SJSA1 (cell line): ENCODE measurements at places on chromosomes 2 and 18. TPM values are rescaled to one million over a fixed set of nuclear protein-coding genes. Genes with fewer than 3 reads are reported as not detected.

Gene RNF125
- not detected in 2 replicates for total RNA-seq

Gene C2orf92
- total RNA-seq = 0.24 TPM in 1 of 2 replicates, not detected in the other

Gene EML6
- total RNA-seq = 1.3 TPM in 1 of 2 replicates, not detected in the other

Gene SLC9A4
- total RNA-seq = not detected in 2 replicates

Gene SRD5A2
- not detected in 2 replicates for total RNA-seq

Gene TUBA3E
- not detected in 2 replicates for total RNA-seq

Gene KIF5C
- total RNA-seq = 0.11 TPM in 1 of 2 replicates, not detected in the other

Gene SGPP2
- total RNA-seq = not detected in 2 replicates

Gene VWC2L
- total RNA-seq = not detected in 2 replicates

Gene TUBA4A
- 0.45 TPM in 1 of 2 replicates, not detected in the other for total RNA-seq

Gene ASPRV1
- total RNA-seq = 0.08 TPM in 1 of 2 replicates, not detected in the other

Gene GPR45
- total RNA-seq = 0.16 and 0.29 TPM in 2 replicates

Gene INO80C
- total RNA-seq = 5.7 and 7.5 TPM in 2 replicates

Gene ADAM23
- total RNA-seq = 0.03 TPM in 1 of 2 replicates, not detected in the other

Gene NAT8
- total RNA-seq = not detected in 2 replicates

Gene ADD2
- not detected in 2 replicates for total RNA-seq

Gene CDCA7
- 54.4 and 60.7 TPM in 2 replicates for total RNA-seq

Gene RSAD2
- not detected in 2 replicates for total RNA-seq

Gene CHST9
- total RNA-seq = not detected in 2 replicates

Gene NGEF
- total RNA-seq = 9.3 and 13.8 TPM in 2 replicates

Gene MROH2A
- total RNA-seq = not detected in 2 replicates

Gene ACTG2
- total RNA-seq = 78.8 and 135 TPM in 2 replicates

Gene CMPK2
- 0.55 and 3.1 TPM in 2 replicates for total RNA-seq

Gene CETN1
- total RNA-seq = not detected in 2 replicates

Gene CYP20A1
- 22.2 and 27.2 TPM in 2 replicates for total RNA-seq

Gene CNDP1
- total RNA-seq = not detected in 2 replicates

Gene SCTR
- not detected in 2 replicates for total RNA-seq

Gene FASTKD2
- 36.5 and 41.4 TPM in 2 replicates for total RNA-seq

Gene MLPH
- 0.50 TPM in 1 of 2 replicates, not detected in the other for total RNA-seq

Gene HADHA
- 111 and 114 TPM in 2 replicates for total RNA-seq

Gene NOL4
- total RNA-seq = not detected in 2 replicates

Gene SP5
- total RNA-seq = 4.3 and 5.2 TPM in 2 replicates

Gene DOK6
- not detected in 2 replicates for total RNA-seq

Gene SEPTIN10
- total RNA-seq = 99.8 and 103 TPM in 2 replicates

Gene MAP2
- total RNA-seq = 0.21 and 0.34 TPM in 2 replicates

Gene BIN1
- total RNA-seq = 68.6 and 76.5 TPM in 2 replicates

Gene MC5R
- total RNA-seq = not detected in 2 replicates

Gene GAREM2
- total RNA-seq = 0.05 TPM in 1 of 2 replicates, not detected in the other

Gene PRKAG3
- total RNA-seq = not detected in 2 replicates

Gene GYPC
- not detected in 2 replicates for total RNA-seq
